Gastrocnemius medialis (tissue), 4 donors: ENCODE measurements at places on chromosomes 16 and 17. TPM values are rescaled to one million over a fixed set of nuclear protein-coding genes. Genes with fewer than 3 reads are reported as not detected.

MPP3 gene
- 0.26 TPM for total RNA-seq

PDE6G gene
- total RNA-seq, result not detected

CSNK2A2 gene
- 14.0 TPM for total RNA-seq

EARS2 gene
- total RNA-seq, result 8.4 TPM

GJD3 gene
- total RNA-seq, result 1.2 TPM

CYGB gene
- 8.1 TPM for total RNA-seq

SPATA32 gene
- not detected for total RNA-seq

DBNDD1 gene
- 24.9 TPM for total RNA-seq

MT4 gene
- total RNA-seq, result not detected

PPY gene
- not detected for total RNA-seq

HCRT gene
- total RNA-seq, result not detected

ACSM5 gene
- total RNA-seq, result 4.2 TPM

MEOX1 gene
- total RNA-seq, result 4.0 TPM

TP53TG3F gene
- total RNA-seq, result not detected

PRSS36 gene
- total RNA-seq, result 1.0 TPM

EPOP gene
- total RNA-seq, result 0.29 TPM

GNG13 gene
- total RNA-seq, result not detected

TBC1D3D gene
- total RNA-seq, result not detected

DDX28 gene
- 12.3 TPM for total RNA-seq

TBC1D3G gene
- not detected for total RNA-seq

FTSJ3 gene
- 39.0 TPM for total RNA-seq

KRTAP1-5 gene
- total RNA-seq, result not detected

IGSF6 gene
- 0.36 TPM for total RNA-seq

MGAT5B gene
- not detected for total RNA-seq

MAPT gene
- total RNA-seq, result 72.3 TPM

HEATR9 gene
- total RNA-seq, result not detected

G6PC1 gene
- total RNA-seq, result not detected

KRT16 gene
- not detected for total RNA-seq
